Hypothalamus (tissue), 51 donors: ENCODE measurements at places on chromosomes 7 and 10.

- DNase-seq = no peak
These were observed 26.5 kb downstream of the HDAC9 start for GRCh38 chr7:18521945-18522566.

DNA sequence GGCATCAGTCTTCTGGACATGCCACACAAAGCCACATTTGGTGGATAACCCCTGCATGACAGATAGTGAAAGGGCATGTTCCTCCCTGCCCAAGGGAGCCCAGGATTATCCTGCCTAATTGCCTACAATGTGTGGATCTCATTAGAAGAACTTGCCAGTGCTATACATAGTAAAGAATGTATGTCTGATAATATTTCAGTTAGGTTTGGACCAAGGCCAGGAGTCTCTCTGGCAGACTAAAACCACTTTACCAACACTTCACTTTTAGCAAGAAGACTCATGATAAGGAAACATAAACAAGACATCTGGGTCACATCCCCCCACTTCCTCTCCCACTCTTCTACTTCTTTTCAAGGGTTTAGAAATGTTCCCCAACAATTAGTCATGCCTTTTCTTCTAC is 196.7 kb downstream of the MTERF1 start:
- DNase-seq = no peak

DNA sequence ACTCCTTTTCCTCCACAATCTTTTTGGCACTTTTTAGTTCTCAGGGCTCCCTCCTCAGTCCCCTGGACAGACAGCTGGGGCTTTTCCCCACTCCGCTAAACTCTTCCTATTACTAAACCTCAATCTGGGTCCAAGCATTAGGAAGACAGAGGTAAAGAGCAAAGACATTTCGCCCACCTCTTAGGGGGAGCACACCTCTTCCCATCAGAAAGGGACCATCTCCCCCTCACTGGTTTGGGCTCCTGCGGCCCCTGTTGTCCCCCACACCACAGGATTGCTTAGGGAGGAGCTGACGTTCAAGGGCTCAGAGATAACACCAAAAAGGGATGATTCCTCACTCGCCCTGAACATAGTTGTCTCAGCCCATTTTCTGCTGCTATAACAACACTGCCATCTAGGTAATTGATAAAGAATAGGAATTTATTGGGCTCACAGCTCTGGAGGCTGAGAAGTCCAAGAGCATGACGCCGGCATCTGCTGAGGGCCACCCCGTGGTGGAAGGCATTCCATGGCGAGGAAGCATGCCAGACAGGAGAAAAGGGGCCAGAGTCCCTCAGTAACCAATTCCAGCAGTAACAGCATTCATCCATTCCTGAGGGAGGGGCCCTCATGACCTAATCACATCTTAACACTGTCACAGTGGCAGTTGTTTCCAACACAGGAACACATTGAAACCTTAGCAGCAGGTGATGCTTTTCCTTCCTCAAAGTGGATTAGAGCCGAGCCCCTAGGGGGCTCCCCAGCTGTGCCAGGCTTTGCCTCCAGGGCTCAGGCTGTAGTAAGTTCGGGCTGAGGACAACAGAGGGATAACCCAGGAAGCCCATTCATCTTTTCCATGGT is 209.6 kb downstream of the EBF3 start:
- no peak for DNase-seq

DNA sequence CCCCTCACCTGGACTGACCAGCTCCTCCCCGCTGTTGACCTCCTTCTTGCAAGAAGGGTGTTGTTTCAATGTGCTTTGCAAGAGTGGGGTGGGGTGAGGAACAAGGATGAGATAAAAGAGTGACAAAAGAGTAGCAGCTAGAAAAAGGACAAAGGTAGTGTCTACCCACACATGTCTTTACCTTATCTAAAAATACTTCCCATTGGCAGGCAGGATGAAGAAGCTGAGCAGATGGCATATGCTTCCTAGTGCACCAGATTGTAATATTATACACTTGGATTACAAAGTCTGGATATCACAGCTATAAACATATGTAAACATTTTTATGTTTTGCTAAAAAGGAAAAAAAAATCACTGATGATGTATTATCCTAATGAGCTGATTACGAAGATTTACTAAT is 34.5 kb downstream of the CHN2 start:
- DNase-seq = no peak

- no peak for DNase-seq
These were observed 178.8 kb downstream of the SKAP2 start for GRCh38 chr7:26685606-26686005.
